CD8-positive, alpha-beta T cell (primary cell): ENCODE measurements at places on chromosomes 12 and 14.

DNA sequence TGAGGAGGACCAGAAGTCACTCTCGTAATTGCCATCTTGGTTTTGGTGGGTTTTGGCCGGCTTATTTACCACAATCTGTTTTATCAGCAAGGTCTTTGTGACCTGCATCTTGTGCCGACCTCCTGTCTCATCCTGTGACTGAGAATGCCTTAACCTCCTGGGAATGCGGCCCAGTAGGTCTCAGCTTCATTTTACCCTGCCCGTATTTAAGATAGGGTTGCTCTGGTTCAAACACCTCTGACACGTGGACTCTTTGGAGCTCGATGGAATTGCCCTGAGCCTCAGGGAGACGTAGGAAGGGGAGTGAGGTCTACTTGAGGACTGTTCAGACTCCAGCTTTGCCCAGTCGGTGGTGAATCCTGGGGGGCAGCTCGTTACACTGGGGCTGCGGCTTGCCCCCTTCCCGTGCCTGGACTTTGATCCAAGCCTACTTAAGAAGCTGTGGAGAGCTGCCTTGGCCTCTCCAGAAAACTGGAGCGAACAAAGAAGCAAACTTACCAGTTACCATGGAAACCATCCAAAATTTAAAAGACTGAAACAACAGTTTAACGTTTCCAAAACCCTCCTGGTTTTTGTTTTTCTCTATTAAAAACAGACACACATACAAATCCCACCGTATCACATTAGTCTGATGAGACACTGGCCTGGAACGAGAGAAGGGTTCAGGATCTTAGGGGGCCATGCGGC, 28.0 kb downstream of the CALM1 start:
- no peak for DNase-seq

DNA sequence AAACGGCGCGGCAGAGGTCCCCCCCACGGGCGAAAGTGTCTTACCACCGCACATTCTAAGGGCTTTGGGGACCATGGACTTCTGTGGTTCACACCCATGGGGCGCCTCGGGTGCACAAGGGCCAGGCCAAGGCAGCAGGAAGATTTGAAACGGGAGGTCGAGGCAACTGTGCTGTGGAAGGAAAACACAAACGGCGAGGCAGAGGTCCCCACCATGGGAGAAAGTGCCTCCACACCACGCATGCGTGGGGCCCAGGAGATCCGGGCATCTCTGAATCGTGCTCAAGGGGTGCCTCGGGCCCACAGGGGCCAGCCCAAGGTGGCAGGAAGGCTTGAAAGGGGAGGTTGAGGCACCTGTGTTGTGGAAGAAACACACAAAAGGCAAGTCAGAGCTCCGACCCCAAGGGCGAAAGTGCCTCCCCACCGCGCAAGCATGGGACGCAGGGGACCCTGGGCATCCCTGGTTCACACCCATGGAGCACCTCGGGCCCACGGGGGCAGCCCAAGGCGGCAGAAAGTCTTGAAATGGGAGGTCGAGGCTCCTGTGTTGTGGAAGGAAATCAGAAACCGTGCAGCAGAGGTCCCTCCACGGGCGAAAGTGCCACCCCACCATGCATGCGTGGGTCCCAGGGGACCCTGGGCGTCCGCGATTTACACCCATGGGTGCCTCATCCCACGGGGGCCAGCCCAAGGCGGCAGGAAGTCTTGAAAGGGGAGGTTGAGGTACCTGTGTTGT, 371.0 kb downstream of the ALG10 start:
- DNase-seq, result no peak

DNA sequence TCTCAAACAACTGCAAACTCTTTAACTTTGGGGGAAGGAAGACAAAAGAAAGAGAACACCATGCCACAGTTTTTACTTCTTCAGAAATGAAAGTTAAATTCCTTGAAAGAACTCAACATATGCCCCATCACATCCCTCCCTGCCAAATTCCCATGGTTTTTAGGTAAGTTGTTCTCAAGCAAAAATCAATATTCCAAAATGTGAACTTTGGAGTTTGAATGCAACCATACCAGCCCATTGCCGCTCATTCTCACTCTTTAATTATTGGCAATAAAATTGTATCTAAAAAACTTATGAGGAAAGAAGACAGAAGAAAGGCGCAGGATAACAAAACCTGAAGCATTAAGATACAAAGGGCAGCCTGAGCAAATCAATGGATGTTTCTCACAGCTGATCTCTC, 31.8 kb upstream of the CEP83 start:
- DNase-seq, result no peak

GRCh38 chr12:24463375-24463774, 485.5 kb downstream of the BCAT1 start:
- no peak for DNase-seq

DNA sequence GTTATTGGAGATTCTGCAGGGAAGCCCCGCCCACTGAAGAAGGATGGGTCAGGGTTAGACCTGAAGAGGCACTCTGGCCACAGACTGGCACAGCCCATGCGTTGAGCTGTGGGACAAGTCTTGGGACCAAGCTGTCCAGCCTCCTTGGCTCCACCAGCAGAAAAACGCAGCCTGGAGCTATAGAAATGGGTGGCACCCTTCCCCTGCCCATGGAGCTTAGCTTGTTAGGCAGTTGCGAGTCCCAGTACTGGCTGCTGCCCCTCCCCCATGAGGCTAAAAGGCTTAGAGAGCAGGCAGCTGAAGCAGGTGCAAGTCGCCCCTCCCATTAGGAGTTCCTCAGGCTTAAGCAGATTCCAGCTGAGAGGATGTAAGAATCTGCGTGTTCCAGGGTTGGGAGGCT, 1124.0 kb upstream of the TMEM132C start:
- no peak for DNase-seq

GRCh38 chr12:67772267-67773169, 124.0 kb downstream of the DYRK2 start:
- no peak for DNase-seq

- DNase-seq, result no peak
Observed at GRCh38 chr12:96770219-96771102, 136.6 kb upstream of the NEDD1 start.

DNA sequence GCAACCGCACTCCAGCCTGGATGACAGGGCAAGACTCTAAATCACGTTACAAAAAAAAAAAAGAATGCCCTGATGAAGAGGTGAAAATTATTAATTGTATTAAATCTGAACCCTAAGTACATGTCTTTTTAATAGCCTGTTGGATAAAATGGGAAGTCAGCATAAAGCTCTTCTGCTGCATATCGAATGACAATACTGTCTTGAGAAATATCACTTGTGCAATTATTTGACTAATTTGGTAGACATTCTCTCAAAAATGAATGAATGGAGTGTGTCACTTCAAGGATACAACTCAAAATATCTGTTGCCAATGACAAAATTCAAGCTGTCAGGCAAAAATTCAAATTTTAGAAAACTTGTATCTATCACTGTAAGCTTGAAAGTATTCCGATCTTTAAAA, 38.9 kb downstream of the DNAI7 start:
- no peak for DNase-seq

DNA sequence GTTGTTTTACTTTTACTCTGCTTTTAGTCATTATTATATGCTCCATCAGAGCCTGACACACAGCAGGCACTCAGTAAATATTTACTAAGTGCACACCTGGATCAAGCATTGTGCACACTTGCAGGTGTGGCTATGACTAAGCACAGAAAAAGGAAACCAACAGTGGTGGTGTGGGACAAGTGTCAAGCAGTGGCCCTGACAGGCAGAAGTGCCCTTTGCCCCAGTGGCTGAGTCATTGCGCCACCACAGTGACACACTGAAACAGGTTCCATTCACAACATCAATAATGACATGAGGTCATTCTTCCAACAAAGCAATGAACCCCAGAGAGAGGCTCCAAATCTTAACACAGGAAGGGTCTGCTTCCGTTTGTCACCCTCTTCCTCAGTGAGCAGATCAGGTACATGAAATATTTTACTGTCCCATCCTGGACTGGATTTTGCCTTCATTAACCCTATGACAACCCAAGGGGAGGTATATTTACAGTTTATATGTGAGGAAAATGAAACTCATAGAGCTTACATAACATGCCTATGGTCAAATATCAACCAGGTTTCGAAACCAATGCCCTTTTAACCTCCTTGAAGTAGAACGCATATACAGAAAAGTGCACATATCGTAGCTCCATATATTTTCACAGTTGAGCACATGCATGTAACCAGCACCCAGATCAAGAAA, 82.6 kb upstream of the GTF2A1 start:
- DNase-seq, result no peak

DNA sequence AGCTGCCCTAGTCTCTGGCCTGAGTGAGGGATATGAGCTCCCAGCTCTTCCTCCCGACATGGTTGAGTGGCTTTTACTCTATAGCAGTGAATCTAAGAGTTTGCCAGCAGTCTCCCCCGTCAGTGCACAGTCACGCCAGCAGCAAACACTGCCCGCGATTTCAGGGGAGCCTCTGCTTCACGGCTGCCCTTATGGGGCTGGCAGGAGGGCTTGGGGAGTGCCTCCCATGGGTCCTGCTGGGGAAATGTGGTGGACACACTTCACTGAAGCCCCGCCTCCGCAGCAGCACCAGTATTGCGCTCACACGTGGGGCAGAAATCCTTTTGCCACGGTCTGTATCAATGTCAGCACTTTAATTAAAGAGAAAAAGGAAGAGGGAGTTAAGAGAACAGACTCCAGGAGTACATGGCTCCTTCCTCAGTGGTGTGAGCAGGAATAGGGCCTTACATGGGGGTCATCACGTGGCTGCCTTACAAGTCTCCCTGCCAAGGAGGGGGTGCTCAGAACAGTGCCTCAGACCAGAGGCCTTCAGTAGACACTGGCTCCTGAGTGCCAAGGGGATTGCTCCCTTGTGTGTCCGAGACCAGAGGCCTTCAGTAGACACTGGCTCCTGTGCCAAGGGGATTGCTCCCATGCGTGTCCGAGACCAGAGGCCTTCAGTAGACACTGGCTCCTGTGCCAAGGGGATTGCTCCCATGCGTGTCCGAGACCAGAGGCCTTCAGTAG, 55.7 kb downstream of the SFSWAP start:
- DNase-seq, result no peak

DNA sequence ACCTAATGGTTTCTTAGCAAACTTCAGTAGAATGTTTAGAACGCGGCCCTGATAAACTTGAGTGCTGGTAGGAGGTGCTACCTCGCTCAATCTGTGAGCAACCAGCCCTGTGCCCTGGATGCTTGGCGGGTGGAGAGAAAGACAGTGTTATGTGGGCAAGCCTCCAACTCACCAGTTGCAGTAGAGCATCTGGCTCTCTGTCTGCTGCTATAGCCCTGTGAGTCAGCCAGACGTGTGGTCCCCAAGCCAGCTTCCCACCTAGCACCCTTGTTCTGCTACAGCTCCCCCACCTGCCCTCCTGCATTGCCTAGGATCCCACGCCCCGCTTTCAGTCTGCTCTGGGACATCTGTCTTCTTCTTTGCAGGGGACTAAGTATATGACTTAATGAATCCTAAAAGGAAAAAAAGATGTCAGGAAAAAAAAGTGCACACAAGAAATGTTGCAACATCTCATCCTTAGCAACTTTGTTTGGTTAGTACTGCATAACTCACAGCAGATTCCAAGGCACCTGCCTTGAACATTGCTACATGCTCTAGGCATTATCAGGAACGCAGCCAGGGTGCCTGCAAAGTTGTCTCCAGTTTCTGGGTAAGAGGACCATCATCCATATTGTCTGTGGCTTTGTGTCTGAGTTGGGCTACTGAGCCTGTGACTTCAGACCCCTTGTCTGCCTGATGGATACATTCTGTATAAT, 13.6 kb downstream of the SNRNP35 start:
- DNase-seq, result no peak

DNA sequence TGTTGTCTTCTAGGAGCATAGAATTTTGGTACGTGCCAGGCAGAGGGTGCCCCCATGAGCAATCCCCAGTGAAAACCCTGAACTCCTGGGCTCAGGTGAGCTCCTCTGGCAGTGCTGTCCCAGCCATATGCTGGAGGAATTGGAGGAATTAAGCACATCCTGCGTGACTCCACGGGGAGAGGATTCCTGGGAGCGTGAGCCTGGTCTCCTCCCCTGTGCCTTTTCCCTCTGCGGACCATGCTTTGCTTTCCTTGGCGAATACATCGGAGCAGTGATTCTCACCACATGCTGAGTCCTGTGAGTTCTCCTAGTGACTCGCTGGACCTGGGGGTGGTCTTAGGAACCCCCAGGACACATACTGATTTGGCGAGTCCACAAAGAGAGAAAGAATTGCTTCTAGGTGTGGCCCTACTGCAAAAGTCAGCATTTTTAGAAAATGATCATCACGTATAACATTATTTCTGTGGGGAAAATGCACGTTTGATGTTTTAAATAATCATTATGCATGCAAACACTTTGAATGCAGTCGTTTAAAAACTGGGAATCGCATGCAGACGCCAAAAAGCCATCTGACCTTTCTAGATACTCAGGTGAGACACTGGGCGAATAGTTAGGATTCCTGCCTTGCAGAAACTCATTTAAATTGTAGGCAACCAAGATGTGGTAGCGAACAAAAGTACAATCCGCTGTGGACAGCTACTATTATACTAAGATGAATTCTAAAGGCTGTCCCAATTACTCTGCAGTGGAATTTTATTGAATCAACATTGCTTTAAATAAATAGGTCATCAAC, 370.9 kb downstream of the TMEM132D start:
- DNase-seq, result no peak

DNA sequence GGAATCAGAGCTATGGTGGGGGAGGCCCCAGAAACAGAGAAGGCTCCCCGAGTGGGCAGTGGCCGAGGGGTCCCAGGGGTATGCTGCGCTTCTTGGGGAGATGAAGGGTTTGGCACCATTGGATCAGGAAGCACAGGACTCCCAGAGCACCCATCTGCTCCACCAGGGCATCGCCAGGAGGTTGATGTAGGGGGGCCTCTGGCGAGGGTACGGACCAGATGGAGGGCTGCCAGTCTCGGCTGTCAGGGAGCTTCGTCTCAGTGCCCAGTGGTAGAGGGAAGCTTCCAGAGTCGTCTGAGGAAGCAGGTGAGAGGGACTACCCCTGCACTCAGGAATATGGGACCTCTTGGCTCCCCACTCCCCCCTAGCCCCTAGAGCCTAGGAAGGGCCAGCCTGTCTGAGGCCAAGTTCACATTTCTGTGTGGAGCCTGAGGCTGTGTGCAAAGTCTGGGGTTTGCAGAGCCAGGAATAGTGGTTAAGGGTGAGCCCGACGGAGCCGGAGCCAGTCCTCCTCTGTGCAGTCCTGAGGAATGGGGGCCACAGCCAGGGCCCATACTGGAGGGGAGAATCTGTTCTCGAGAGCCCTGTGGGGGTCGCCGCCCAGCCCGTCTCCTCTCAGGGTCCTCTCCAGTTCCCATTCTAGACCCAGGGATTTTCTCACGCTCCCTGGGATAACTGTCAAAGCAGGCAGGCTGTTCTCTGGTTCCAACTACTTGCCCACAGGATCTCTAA, 10.2 kb downstream of the SLC48A1 start:
- no peak for DNase-seq
